HepG2 (cell line): ENCODE measurements at places on chromosomes 3 and 15. TPM values are rescaled to one million over a fixed set of nuclear protein-coding genes. Genes with fewer than 3 reads are reported as not detected.

Gene CLCN2
- total RNA-seq: 5.2 and 13.5 TPM in 2 replicates

Gene IQCH
- total RNA-seq: 0.48 and 0.55 TPM in 2 replicates

Gene TF
- 4,983 and 10,074 TPM in 2 replicates for total RNA-seq

Gene ACTC1
- total RNA-seq: not detected in 2 replicates

Gene BCHE
- total RNA-seq: not detected in 2 replicates

Gene CLDN1
- total RNA-seq: 28.4 and 42.7 TPM in 2 replicates

Gene SLC9C1
- total RNA-seq: not detected in 2 replicates

Gene KIF7
- 4.4 and 6.2 TPM in 2 replicates for total RNA-seq

Gene GREM1
- 0.02 and 0.11 TPM in 2 replicates for total RNA-seq

GRCh38 chr15:77804210-77804609, 171.5 kb upstream of the LINGO1 start:
- DNase-seq: no peak

GRCh38 chr3:51621091-51621892, 49.8 kb upstream of the TEX264 start:
- peak; percentile 70 for DNase-seq

- no peak for DNase-seq
Measured at GRCh38 chr3:124156866-124157712, 165.2 kb upstream of the ROPN1 start.

GRCh38 chr15:27359586-27359985, 388.6 kb downstream of the GABRG3 start:
- no peak for DNase-seq

- no peak for DNase-seq
Measured at GRCh38 chr15:32885713-32886112, 167.9 kb downstream of the GREM1 start.

DNA sequence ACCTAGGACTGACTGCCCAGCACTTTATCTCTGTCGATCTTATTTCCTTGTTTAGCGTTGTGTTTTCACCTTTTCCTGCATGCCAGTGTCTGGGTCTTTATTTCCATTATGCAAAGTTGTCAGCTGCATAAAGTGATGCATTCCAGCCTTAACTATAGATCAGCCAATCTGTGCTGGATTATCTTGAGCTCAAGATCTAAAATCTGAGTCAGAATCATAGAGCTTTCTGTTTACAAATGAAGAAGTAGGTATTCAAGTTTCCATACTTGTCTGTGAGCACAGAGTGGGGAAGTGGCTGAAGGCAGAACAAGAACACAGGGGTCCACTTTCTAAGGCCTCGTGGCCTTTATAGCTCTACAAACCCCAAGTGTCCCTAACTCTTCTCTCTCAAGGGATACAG, 82.4 kb upstream of the PLCL2 start:
- DNase-seq: no peak

DNA sequence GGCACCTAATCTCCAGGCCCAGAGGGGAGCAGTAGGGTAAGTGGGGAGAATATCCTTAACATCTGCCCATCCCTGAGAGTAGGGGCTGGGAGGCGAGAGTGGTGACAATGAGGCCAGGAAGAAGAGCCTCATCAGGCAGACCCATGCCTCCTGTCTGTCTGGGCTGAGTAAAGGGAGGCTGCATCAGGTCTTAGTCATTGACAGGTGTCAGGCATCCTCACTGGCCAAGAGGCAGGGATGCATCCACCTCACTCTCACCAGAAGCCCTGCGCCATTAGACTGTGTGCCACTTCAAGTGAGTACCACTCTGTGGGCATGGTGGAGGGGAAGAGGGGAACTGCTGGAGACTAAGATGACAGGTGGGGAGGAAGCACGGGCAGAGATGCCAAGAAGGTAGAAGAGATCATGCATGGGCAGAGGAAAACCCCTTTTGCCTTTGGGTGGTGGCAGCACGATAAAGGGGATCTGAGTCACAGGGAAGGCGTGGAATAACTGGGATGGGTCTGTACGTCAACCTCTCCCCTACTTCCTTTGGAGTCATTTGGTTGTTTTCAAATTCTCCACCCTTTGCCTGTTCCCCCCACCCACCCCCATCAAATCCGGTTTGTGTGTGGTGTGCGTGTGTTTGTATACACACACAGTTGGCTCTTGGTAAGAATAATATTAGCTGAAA, 14.1 kb downstream of the ANAPC13 start:
- no peak for DNase-seq

DNA sequence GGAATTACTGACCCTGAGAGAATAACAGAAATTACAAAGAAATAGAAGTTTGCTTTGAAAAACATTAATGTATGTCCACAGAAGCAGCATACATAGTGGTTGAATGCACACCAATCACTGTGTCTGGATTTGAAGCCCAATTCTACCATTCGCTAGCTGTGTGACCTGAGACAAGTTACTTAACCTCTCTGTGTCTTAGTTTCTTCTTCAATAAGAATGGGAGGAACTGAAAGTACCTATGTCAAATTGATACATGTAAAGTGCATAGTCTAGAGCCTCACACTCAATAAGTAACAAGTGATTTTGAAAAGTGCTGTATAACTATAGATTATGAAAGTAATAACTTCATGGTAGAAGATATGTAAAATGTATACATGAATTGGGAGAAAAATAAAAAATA, 457.8 kb downstream of the FOXP1 start:
- no peak for DNase-seq

GRCh38 chr3:140433431-140433830, 244.4 kb upstream of the TRIM42 start:
- no peak for DNase-seq

- DNase-seq: peak; percentile 21
Measured at GRCh38 chr15:65580287-65580686, 30.6 kb downstream of the INTS14 start.

- DNase-seq: no peak
Measured at GRCh38 chr3:186092360-186093070, 16.4 kb downstream of the ETV5 start.

GRCh38 chr3:114480442-114480841, 186.6 kb downstream of the TIGIT start:
- DNase-seq: peak; percentile 40

DNA sequence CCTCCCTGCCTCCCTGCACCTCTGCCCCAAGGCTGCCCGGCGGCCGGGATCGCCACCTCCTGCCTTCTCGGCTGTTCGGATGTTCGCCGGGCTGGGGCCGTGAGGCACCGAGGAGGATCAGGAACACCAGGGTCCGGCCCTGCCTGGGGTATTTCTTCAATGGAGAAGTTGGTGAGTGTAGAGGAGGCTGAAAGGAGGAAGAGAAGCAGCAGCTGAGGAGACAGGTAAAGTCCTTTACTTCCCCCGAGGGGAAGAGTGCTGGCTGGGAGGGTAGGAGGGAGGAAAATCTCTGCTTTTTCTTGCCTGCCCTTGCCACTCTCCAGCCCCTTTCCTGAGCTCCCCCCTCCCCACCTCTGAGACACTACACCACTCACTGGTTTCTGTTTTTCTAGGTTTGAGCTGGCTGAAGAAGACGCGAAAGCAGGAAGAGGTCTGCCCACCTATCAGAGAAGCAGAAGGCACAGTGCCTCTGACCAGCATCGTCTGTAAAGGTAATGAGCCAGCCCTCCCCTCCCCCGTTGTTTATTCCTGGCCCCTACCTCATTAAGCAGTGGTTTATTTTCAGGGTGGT, 519 bp downstream of the ASB7 start:
- peak; percentile 10 for DNase-seq

DNA sequence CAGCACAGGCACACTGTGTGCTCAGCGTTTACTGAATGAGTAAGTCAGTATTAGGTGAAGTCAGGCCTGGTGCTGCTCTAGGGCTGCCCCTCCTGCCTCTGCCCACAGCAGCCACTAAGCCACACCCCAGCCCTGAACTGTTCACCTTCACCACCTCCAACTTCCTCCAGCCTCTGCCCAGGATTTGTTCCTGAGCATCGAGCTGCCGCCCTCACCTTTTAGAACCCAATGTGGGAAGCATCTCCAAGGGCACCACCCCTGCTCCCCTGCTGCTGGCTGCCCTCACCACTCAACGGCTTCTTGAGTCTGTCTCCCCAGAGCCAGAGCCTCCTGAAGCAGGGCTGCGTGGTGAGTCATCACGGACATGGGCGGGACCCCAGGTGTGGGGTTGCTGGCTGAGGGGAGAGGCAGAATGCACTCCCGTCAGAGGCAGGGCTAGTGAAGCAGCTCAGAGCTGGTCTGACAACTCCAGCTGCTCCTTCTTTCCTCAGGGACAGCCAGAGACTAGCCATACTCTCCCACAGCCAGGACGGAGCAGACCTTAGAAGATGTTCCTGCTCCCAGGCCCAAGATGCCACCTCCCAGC, 5.8 kb downstream of the HYAL2 start:
- DNase-seq: no peak

DNA sequence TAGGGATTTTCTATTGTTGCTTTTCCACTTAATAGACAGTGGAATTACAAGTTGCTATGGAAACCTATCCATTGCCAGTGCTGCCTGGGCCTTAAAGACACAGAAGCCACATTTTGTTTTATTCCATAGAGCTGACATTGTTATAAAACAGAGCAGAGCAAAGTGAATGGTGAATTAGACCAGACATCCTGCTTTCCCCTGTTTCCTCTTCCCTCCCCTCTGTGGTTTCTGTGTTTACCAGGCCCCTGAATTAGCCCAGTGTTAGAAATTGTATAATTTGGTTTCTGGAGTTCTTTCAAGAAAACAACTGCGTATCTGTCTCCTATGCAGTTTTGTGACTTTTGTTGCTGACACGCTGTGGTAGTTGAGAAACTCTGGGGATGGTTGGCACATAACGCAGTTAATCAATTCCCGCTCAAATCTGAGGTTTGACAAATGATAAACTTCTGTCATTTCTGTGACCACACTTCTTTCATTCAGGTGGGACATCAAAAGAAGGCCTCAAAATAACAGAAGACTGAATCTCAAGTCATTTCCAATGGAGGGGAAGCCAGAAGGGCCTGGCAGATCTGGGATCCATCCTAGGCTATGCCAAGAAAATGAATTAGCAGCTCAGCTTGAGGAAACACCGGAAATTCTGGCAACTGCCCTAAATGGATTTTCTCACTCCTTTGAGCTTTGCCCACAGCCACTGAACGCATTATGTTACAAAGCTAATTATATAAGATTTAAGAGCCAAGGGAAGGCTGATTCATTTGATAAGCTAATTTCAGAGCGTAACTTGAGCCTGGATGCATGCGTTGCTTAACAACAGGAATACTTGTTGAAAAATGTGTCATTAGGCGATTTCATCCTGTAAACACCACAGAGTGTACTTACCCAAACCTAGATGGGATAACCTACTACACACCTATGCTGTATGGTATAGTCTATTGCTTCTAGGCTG, 46.9 kb downstream of the NR1D2 start:
- DNase-seq: no peak
